Stimulated activated CD4-positive, alpha-beta T cell treated with anti-CD3 and anti-CD28 coated beads, TNF-alpha, amount 100 ng/mL, for 4 hours (primary cell): ENCODE measurements at places on chromosomes 7 and 10.

GRCh38 chr7:24812305-24812945 lies 55.2 kb upstream of the GSDME start:
- DNase-seq: peak; percentile 18

GRCh38 chr7:51237446-51238133 lies 79.0 kb downstream of the COBL start:
- no peak for DNase-seq

DNA sequence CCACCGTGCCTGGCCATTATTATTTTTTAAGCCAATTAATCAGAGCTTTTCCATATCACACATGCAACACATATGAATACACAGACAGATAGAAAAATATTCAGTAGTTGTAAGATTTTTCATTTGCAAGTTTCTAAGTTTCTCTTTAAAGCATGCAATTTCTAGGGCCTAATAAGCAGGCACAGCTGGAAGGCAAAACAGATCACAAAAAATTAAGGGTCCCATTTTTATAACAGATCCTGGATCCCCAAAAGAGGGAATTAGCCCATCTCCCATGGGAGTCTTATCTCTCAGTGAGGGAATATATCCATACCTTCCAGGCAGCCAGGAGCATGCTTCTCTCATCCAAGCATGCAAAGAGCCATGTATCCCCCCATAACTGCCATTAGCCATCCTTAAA lies 31.2 kb upstream of the ZNF365 start:
- no peak for DNase-seq

GRCh38 chr10:70296406-70296899 lies 12.6 kb upstream of the NPFFR1 start:
- no peak for DNase-seq

DNA sequence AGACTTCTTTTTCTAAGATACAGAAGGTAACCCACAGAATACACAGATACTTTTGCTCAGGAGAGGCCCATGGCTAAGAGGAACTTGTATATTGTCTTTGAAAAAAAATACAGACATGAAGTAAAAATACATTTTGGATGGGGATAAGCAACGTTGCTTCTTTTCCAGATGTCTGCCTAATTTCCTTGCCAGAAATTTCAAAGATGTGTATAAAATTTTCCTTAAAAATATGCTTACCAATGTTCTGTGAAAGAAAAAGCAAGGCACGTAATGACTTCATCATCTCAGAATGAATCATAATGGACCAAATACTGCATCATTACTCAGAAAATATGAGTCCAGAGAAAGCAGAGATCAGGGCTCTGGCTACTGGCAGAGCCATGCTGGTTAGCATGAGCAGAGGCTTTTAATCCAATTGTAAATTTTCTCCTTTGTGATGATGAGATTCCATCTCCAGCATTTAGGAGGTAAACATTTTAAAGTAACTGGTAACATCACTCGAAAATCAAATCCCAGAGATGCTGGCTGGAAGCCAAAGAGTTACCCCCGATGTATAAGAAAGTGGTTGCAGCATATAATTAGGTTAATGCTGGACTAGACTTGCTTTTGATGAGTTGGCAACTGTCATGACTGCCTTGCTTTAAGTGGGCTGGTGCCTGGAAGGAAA lies 272.5 kb downstream of the SEMA3A start:
- no peak for DNase-seq

GRCh38 chr7:19381321-19381720 lies 236.1 kb upstream of the FERD3L start:
- no peak for DNase-seq

DNA sequence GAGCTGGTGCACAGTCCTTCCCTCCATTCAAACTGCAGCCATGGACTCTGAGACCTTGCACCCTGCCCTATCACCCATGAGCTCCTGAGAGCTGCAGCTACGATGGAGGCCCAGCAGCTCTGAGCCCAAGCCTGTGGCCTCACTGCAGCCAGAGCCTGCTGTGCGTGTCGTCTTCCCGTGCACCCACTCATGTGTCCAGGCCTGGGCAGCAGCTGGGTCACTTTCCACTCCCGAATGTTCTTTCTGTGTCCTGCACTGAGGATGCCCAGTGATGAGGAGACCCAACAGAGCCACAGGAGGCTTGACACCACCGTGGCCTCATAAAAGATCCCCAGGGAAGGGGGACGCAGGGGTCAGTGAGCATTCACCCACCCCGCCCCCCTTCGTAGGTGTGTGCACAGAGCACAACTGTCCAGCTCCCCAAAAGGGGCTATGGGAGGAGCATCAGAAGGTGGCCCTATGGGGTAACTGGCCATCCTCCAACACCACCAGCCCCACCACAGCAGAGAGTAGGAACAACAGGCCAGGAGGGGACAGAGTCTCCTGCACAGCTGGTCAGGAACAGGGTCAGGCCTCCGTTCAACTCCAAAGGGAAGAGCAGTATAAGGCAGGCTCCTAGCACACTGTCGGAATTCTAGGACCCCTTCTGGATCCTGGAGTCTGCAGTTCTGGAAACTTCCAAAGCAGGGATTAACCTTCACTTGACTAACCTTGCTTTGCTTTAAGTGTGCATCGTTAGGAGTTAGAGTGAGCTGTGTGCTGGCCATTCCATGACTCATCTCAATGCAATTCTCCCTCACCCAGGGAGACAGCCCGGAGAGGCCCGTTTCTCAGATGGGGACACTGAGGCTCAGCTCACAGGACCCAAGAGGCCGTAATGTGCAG lies 52.6 kb downstream of the RASGEF1A start:
- no peak for DNase-seq

- no peak for DNase-seq
Measured at GRCh38 chr7:77833136-77833535, 34.6 kb downstream of the PHTF2 start.

DNA sequence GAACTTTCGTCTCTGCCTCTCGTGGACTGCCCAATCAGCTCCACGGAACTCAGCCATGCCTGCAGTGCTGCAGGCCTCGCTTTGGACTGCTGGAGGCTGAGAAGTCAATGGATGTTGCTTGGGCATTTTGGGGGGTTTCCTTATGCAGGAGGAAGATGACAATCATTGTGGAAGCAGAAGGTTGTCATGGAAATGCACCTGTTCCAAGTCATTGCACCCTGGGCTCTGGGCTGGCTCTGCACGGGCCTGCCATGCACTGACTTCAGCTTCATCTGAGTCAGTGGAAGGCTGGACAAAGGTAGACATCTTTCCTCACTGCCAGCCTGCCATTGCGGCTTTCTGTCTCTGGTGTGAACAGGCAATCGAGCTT lies 217.3 kb downstream of the RPS24 start:
- no peak for DNase-seq

GRCh38 chr7:74718336-74718735 lies 55.5 kb upstream of the NCF1 start:
- DNase-seq: no peak

DNA sequence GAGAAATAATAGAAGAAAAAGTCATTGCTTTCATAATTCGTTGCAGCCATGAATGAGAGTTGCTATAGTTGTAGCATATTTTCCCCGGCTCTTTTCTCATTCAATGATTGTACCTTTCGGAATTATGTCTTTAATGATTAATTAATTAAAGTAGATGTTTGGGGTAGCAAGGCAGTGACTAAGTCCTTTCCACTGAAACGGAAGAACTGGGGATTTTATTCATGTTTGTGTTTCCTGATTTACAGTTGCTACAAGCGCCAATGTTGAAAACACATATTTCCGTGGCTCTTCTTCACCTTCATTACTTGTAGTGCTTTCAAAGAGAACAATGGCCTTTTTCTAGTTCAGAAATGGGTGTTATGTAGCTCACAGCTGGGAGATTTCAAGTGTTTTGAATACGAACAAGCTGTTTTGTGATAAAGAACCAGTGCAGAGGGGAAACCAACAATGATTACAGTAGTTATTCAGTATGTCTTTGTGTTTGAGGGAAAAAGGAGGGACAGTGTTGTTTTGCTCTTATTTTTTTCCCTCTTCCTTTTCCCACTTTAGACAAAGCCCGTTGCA lies 153.5 kb downstream of the NSUN6 start:
- no peak for DNase-seq

DNA sequence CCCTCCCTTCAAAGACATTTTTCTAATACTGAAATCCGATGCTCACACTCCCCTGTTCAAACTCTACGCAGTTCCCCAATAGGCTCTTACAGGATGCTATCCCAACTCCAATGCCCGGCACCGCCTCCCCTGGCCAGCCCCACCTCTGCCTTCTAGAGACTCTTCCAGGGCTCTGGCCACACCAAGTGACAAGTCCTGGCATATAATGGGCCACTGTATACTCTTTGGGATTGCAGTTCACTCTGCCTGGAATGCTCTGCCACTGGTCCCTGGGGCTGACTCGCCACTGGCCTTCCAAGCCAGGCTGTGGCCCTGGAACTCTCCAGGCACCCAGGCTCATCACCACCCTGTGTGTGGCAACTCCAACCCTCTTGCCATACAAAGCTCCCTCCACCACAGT lies 3.1 kb upstream of the BRI3 start:
- no peak for DNase-seq

DNA sequence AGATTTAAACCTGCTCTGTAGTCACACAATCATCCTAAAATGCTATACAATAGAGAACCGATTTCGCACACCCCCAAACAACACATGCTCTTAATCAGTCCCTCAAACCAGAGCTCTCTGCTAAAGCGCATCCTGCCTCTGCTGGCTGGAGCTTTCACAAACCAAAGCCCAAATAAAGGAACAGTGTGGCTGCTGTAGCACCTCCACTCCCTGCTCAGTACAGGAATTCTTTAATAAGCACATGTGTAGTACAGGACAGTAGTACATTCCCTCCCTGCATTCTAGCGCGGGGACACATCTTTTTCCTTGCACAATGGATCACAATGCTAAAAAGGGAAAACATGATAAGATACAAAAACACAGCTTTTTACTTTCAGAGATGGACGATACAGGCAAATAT lies 684.6 kb downstream of the MAGI2 start:
- DNase-seq: no peak

DNA sequence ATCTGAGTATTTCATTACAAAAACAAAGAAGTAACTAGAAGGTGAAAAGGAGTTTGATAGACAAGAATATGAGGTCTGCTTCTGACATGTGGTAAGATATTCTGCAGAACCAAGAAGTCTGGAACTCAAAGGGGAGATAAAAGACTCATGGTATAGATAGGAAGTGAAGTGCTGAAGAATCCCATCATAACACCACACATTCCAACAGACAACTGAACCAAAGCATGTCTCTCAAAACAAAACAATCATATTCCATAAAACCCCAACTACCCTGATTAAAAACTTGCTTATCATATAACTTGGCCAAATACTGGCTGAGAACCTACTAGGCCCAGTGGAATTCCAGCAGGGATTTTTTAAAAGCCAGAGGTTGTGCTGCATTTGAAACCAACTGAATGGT lies 178.7 kb downstream of the JAZF1 start:
- no peak for DNase-seq

GRCh38 chr10:15084502-15084922 lies 4.1 kb downstream of the ACBD7 start:
- DNase-seq: no peak
